Thymus (tissue), 14 donors: ENCODE measurements at places on chromosomes 5 and 9.

GRCh38 chr9:127662617-127663016 is 44.2 kb upstream of the CFAP157 start:
- no peak for DNase-seq

- no peak for DNase-seq
Observed at GRCh38 chr5:134543820-134544614, 18.5 kb downstream of the JADE2 start.

GRCh38 chr9:113572076-113572861 is 108.7 kb downstream of the RGS3 start:
- no peak for DNase-seq

DNA sequence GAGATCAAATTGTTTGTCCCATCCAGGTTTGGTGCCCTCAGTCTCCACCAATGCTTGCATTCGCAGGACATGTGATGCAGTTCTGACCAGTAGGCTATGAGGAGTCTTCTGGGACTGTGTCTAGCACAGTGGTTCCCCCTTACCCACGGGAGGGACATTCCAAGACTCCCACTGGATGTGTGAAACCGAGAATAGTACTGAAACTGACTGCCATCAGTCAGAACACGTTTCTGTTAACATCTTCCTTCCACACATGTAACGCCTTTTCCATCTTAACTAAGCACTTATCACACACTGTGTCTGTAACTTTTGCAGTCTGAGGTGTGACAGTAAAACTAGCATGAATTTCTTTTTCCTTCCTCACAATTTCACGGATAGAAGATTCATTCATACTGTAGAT is 74.7 kb downstream of the PTTG1 start:
- no peak for DNase-seq

DNA sequence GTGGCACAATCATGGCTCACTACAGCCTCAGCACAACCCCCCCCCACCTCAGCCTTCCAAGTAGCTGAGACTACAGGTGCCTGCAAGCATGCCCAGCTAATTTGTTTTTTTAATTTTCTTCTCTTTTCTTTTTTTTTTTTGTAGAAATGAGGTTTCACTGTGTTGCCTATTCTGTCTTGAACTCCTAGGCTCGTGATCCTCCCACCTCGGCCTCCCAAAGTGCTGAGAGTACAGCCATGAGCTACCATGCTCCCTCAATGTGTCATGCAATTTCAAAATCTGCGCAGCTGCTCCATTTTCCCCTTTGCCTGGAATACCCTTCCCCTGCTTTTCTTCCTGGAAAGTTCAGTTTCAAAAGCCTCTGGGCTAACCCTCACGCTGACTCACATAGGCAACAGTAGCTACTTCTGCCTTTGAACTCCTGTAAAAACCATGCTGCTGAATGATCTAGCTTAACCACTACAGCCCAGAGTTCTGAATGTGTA is 71.0 kb upstream of the IL7R start:
- DNase-seq, result no peak

DNA sequence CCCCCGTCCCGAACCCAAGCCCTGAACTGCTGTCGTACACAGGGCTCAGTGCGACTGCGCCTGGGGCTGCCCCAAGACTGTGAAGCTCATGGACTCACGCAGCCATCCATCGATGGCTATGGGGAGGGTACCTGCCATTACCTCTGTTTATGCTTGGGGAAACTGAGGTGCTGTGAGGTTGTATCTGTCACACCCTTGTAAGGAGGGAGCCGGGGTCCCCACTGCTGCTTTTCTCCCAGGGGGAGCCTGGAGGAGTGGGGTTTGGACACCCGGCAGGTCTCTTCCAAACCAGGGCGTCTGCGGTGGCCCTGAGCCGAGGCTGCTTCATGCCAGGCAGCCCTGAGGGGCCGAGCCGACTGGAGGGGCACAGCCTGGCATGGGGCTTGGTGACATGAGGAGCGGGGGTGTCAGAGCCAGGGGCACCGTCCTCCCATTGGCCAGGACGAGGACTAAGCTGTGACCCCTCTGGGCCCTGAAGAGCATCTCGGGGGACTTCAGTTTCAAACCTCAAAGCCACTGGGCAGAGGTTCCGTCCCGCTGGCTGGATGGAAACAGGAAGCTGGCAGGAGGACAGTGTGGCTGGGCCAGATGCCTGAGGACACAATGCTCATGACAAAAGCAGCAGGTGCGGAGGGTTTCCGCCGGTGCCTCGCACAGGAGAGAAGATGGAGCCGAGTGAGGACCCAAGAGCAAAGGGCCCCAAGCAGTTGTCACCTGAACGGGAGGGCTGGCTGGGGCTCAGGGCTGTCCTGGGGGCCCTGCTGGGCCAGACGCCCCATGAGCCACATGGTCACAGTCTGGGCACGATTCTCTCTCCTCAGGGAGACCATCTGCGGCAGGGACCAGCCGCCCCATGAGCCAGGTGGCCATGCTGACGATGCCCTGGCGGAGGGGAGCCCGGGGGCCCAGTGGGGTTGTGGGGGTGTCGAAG is 54.4 kb upstream of the EXOC3 start:
- no peak for DNase-seq
